ENCODE measurements at places on chromosomes 6 and 20.

DNA sequence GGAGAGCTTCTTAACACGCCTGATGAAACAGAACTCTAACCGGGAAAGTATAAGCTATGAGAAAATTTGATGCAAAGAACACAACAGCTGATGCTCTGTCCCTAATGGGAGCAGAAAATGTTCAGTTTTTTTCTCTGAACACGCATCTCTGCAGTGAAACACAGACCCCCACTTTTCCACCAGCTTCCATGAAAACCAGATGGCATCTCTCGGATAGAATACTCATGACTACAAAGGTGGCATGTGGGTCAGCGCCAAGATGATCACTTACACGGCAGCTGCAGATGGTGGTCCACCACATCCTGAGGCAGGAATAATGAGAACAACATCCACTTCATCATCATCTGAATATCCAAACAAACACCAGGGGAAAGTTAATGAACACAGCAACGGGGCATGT is 85.2 kb upstream of the CNR1 start:
- no peak overlapping the region for H3K4me3 ChIP-seq
- no peak overlapping the region for H3K27ac ChIP-seq
- no peak for DNase-seq
- H3K27me3 ChIP-seq: peaks cover 16% of the 10 kb centered on the region
- H3K36me3 ChIP-seq: peaks cover 1% of the 10 kb centered on the region
- no peaks in the 10 kb centered on the region for H3K4me1 ChIP-seq

- DNase-seq: no peak
- H3K27me3 ChIP-seq: no peaks in the 10 kb centered on the region
- H3K4me1 ChIP-seq: peaks cover 37% of the 10 kb centered on the region
- peak overlapping the region; percentile 93 for H3K4me3 ChIP-seq
- peak overlapping the region; percentile 82 for H3K27ac ChIP-seq
- H3K36me3 ChIP-seq: peaks cover 2% of the 10 kb centered on the region
Measured at GRCh38 chr20:3767110-3767426, 485 bp downstream of the ADISSP start.

GRCh38 chr6:53251033-53251672 is 97.6 kb downstream of the ELOVL5 start:
- peaks cover 42% of the 10 kb centered on the region for H3K4me1 ChIP-seq
- H3K27ac ChIP-seq: no peak overlapping the region
- no peak overlapping the region for H3K4me3 ChIP-seq
- peaks cover 2% of the 10 kb centered on the region for H3K27me3 ChIP-seq
- H3K36me3 ChIP-seq: peaks cover 4% of the 10 kb centered on the region

- no peak overlapping the region for H3K4me3 ChIP-seq
- peak overlapping the region; percentile 14 for H3K27ac ChIP-seq
- peaks cover 4% of the 10 kb centered on the region for H3K36me3 ChIP-seq
- peaks cover 4% of the 10 kb centered on the region for H3K4me1 ChIP-seq
- no peaks in the 10 kb centered on the region for H3K27me3 ChIP-seq
Measured at GRCh38 chr20:35629427-35630145, 14.0 kb downstream of the SPAG4 start.

GRCh38 chr6:28356666-28357020 is 6.9 kb downstream of the ZKSCAN3 start:
- no peak overlapping the region for H3K4me3 ChIP-seq
- no peaks in the 10 kb centered on the region for H3K27me3 ChIP-seq
- DNase-seq: no peak
- H3K36me3 ChIP-seq: no peaks in the 10 kb centered on the region
- no peak overlapping the region for H3K27ac ChIP-seq
- H3K4me1 ChIP-seq: peaks cover 8% of the 10 kb centered on the region

- no peaks in the 10 kb centered on the region for H3K27me3 ChIP-seq
- no peak overlapping the region for H3K27ac ChIP-seq
- H3K4me3 ChIP-seq: no peak overlapping the region
- H3K4me1 ChIP-seq: no peaks in the 10 kb centered on the region
- H3K36me3 ChIP-seq: peaks cover 6% of the 10 kb centered on the region
Measured at GRCh38 chr20:9149087-9149486, 80.2 kb downstream of the PLCB4 start.

DNA sequence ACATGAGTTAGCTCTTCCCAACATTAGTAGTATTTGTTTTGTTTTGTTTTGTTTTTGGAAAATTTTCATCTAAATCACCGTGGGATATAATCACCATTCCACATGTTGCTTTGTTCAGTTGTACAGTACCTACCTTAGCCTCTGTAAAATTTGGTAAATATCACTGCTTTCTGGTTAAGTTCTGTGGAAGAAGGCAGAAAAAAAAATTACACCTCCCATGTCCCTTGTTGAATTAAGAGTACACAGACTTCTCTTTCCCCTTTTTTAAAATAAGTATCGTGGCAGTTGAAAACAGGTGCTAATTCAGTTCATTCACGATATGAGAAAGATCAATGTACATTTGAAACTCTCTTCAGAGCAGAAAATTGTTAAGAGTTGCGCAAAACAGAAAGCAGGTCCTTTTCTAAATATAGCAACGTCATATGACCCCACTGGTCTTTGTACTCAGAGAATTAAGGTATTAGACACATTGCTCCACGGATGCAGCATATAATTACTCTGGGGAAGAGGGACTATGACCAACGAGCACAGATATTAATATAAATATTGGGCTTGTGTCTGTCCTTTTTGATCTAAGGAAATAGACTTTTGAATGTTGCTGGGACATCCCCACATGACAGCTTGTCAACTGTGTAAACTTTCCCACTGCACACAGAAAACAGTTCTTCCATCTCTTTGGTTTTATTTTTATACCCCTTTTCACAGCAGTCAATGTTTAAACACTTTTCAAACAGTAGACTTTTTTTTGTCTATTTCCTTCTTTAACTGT is 58.6 kb upstream of the ZNF217 start:
- DNase-seq: no peak
- peak overlapping the region; percentile 96 for H3K27ac ChIP-seq
- peak overlapping the region; percentile 79 for H3K4me3 ChIP-seq

DNA sequence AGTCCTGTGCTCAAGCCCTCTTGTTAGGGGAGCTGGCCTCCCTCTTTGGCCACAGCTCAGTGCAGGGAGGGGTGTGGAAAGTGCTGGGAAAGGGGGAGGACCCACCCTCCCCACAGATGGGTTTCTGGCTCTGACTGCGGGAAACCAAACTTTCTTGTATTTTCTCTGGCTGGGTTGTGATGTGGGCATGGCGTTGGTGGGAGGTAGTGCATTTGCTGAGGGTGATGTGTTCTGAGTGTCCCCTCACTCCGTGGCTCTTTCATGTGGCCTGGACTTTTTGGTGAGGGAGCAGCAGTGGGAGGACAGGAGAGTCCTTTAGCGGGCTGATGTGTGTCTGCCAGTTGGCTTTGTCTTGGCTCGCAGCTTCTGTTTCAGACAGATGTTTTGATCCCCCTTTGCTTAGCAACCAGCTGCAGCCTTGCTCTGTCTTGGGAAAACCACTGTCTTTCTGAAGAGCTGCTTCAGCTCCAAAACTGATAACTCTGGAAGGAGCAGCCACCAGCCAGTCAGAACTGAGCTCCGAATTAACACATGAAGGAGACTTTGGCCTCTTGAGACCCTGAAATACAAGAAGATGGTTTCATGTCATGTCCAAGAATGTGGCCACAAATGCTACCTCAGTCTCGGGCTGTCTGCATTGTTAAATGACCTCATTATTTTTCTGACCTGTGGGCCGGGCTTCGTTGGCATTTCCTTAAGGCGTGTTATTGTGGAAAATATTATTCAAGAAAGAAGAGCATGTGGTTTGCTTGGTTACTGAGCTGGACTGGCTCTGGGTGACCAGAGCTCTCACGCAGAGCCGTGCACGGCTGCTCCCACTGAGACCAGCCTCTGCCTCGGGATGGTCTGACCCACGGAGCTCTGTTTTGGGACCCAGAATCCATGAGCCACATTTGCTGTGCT is 21.5 kb downstream of the SYNJ2 start:
- H3K27me3 ChIP-seq: no peaks in the 10 kb centered on the region
- H3K27ac ChIP-seq: peak overlapping the region; percentile 66
- no peak for DNase-seq
- H3K4me1 ChIP-seq: peaks cover 72% of the 10 kb centered on the region

- H3K27me3 ChIP-seq: no peaks in the 10 kb centered on the region
- H3K27ac ChIP-seq: no peak overlapping the region
- H3K4me3 ChIP-seq: no peak overlapping the region
Measured at GRCh38 chr6:146775220-146775619, 176.4 kb downstream of the ADGB start.

- peak overlapping the region; percentile 71 for H3K4me3 ChIP-seq
- DNase-seq: peak; percentile 81
- H3K36me3 ChIP-seq: no peaks in the 10 kb centered on the region
- H3K4me1 ChIP-seq: peaks cover 23% of the 10 kb centered on the region
- H3K27me3 ChIP-seq: peaks cover 27% of the 10 kb centered on the region
Measured at GRCh38 chr6:34145161-34146020, 496 bp downstream of the GRM4 start.

DNA sequence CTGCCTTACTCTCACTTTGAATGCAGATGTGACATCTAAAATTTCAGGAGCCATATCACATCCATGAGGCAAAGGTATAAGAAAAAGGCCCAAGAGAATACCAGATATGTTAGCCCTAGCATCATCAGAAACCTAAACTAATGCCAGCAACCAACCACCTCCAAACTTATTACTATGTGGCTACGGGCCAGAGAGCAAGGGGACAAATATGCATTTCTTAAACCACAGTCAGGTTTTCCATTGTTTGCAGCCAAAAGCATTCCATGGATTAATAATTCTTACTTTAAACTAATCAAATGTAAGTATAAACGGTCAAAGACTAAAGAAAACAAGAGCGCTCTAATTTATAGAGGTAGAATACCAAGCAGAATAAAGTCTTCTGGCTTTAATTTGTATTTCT is 84.7 kb downstream of the TASP1 start:
- H3K36me3 ChIP-seq: peaks cover 55% of the 10 kb centered on the region
- no peaks in the 10 kb centered on the region for H3K27me3 ChIP-seq
- no peak overlapping the region for H3K4me3 ChIP-seq
- H3K27ac ChIP-seq: no peak overlapping the region
- DNase-seq: no peak

- no peak for DNase-seq
- H3K36me3 ChIP-seq: no peaks in the 10 kb centered on the region
- H3K4me1 ChIP-seq: no peaks in the 10 kb centered on the region
- no peak overlapping the region for H3K4me3 ChIP-seq
Measured at GRCh38 chr6:47853766-47854165, 71.9 kb downstream of the OPN5 start.

- no peaks in the 10 kb centered on the region for H3K4me1 ChIP-seq
- H3K4me3 ChIP-seq: no peak overlapping the region
- no peak overlapping the region for H3K27ac ChIP-seq
- DNase-seq: no peak
- H3K27me3 ChIP-seq: peaks cover 17% of the 10 kb centered on the region
- H3K36me3 ChIP-seq: no peaks in the 10 kb centered on the region
Measured at GRCh38 chr6:122098201-122098678, 301.2 kb upstream of the HSF2 start.

DNA sequence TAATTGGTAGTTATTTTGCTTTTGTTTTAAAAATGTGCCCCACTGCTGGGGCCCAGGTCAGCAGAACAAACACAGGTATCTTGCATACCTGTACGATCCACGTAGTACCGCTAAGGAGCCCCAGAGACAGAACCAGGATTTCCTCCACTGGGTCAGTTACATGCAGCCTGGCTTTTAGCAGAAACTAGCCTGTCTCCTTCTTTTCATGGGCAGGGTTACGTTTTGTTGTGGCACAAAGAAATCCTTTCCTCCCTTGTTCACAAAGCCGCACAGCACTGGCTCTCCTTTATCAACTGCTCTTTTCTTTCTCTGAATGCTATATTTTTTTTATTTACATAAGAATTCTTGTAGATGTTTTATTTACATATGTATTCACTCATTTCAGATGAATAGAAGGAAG is 190.3 kb upstream of the POU3F2 start:
- DNase-seq: no peak
- no peaks in the 10 kb centered on the region for H3K4me1 ChIP-seq
- peaks cover 5% of the 10 kb centered on the region for H3K27me3 ChIP-seq
- H3K36me3 ChIP-seq: no peaks in the 10 kb centered on the region
- no peak overlapping the region for H3K27ac ChIP-seq
- H3K4me3 ChIP-seq: no peak overlapping the region

DNA sequence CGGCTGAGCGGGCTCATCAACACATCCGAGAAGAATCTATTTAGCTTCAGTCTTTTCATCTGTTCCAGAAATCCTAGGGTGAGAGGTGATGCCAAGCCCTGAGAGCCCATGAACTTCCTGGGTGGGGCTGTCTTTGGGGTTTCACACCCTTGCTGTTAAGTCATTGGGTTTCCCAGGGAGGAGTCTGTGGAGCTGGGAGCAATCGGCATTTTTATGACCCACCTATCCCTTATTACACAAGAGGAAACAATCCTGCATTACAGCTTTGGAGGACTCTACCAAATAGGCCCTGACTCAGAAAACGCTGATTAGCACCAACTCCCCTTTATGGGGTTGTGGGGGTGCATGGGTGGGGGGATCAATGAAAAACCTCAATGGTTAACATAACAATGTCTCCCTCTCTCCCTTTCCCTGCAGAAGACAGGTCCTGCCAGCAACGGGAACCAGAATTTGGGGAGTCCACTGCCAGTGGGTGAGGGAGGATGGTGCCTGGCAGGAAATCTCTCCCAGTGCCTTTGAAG is 46.3 kb downstream of the EZR start:
- peaks cover 7% of the 10 kb centered on the region for H3K36me3 ChIP-seq
- H3K27me3 ChIP-seq: no peaks in the 10 kb centered on the region
- no peak for DNase-seq

- no peak for DNase-seq
- no peaks in the 10 kb centered on the region for H3K4me1 ChIP-seq
- no peak overlapping the region for H3K27ac ChIP-seq
Measured at GRCh38 chr6:8888468-8888867, 453.1 kb upstream of the SLC35B3 start.

- H3K27me3 ChIP-seq: peaks cover 22% of the 10 kb centered on the region
- H3K36me3 ChIP-seq: no peaks in the 10 kb centered on the region
- no peak overlapping the region for H3K4me3 ChIP-seq
- H3K4me1 ChIP-seq: peaks cover 32% of the 10 kb centered on the region
Measured at GRCh38 chr6:33865478-33866077, 61.8 kb upstream of the MLN start.

GRCh38 chr6:24655215-24655614 is 9.2 kb upstream of the KIAA0319 start:
- peaks cover 10% of the 10 kb centered on the region for H3K36me3 ChIP-seq
- no peaks in the 10 kb centered on the region for H3K27me3 ChIP-seq
- DNase-seq: no peak
- peak overlapping the region; percentile 44 for H3K27ac ChIP-seq
- no peak overlapping the region for H3K4me3 ChIP-seq

DNA sequence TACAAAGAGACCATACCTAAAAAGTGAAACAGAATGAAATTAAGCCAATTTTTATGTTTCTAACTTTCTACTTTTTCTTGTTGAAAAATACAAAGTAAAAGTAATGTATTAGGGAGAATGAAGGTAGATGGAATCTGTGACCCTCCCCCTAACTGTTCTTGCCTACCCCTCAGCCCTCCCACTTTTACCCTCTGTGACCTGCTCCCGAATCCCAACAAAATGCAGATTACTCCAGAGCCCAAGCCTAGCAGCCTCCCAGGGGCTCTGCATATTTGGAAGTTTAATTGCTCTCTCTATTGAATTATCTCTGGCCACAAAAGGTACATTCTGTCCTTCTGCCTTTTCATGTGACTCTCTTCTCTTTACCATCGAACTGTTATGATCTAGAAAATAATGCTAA is 201.5 kb downstream of the PKHD1 start:
- H3K27ac ChIP-seq: no peak overlapping the region
- no peak for DNase-seq
- H3K4me3 ChIP-seq: no peak overlapping the region
- H3K36me3 ChIP-seq: no peaks in the 10 kb centered on the region

- H3K4me1 ChIP-seq: peaks cover 88% of the 10 kb centered on the region
- H3K27me3 ChIP-seq: no peaks in the 10 kb centered on the region
- no peak for DNase-seq
- no peak overlapping the region for H3K4me3 ChIP-seq
- no peak overlapping the region for H3K27ac ChIP-seq
Measured at GRCh38 chr6:156878681-156879080, 101.5 kb downstream of the ARID1B start.

Measured in naive thymus-derived CD8-positive, alpha-beta T cell (primary cell).